ENCODE measurements at places on chromosomes 4 and X.

GRCh38 chrX:155215443-155216178 lies 649 bp upstream of the VBP1 start:
- no peak for DNase-seq

DNA sequence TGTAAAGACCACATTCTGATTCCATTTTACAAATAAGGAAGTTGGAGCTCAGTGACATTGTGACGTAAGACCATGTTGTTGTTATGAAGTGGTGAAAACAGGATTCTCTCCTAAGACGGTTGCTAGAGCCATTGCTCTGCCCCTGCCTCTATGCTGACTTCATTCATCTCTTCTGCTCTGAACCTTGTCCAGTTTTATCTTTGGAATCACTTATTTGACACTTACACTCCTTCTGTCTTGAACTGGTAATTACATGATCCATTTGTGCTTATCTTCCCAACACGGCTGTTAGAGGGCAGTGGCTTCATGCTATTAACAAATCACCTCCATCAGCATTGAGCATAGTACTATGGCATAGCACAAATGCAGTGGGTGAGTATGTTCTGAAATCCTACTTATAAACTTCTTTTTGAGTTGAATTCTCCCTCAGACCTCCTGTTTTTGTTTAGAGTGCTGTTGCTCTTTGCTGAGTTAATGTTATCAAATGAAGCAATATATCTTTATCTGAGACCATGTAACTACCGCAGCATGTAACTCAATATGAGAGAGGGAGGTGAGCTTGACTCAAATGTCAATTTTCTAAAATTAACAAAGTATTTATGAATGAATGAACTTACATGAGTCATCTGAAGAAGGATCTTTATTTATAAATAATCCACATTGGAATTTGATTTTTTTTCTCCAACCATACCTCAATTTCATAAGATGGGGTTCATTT lies 177.8 kb downstream of the RASL11B start:
- no peak for DNase-seq

DNA sequence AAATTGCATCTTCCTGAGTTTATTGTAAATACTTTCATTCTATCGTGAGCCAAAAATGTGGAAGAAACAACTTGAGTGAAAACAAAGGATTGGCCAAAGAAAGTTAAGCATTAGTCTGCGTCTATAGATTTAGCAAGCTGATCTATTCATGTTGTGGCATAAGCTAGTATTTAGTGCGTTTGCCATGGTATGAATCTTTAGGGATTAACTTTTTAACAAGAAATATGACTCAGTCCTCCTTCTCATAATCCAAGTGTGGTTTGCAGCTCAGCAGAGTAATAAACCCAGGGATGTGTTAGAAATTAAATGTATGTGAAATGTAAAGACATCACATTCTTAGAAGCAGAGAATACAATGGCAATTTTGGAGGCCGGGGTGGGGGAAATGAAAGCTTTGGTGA lies 1110.9 kb downstream of the NLGN4X start:
- no peak for DNase-seq

GRCh38 chr4:5839751-5840674 lies 52.9 kb downstream of the CRMP1 start:
- DNase-seq: peak; percentile 88

GRCh38 chr4:157045507-157046127 lies 30.3 kb upstream of the GLRB start:
- peak; percentile 20 for DNase-seq

- DNase-seq: no peak
Measured at GRCh38 chrX:19765628-19766027, 121.8 kb downstream of the SH3KBP1 start.

DNA sequence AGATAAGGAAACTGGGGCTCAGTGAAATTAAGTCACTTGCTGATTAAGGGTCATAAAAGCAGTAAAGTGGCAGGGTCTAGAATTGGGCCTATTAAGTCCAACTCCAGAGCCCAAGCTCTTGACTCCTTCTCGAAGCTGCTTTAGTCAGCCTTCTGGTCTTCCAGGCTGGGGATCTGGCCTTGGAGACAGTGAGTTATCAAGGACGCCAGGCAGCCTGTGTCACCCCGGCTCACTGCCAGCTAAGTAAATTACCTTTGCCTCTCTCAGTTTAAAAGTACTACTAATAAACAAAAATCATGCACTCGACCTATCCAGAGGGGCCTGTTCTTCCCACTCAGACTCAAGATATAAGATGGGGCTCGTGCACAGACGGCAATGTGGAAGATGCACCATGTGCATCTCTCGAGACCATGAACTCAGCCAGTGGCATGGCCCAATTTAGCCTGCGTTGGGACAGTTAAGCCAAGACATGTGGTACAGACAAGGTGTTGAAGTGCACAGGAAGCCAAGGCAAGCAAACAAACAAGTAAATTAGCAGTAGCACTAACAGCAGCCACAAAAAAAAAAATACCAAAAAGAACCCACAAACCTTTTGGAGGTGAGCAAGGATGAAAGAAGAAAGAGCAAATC lies 62.0 kb upstream of the MAP3K15 start:
- no peak for DNase-seq

DNA sequence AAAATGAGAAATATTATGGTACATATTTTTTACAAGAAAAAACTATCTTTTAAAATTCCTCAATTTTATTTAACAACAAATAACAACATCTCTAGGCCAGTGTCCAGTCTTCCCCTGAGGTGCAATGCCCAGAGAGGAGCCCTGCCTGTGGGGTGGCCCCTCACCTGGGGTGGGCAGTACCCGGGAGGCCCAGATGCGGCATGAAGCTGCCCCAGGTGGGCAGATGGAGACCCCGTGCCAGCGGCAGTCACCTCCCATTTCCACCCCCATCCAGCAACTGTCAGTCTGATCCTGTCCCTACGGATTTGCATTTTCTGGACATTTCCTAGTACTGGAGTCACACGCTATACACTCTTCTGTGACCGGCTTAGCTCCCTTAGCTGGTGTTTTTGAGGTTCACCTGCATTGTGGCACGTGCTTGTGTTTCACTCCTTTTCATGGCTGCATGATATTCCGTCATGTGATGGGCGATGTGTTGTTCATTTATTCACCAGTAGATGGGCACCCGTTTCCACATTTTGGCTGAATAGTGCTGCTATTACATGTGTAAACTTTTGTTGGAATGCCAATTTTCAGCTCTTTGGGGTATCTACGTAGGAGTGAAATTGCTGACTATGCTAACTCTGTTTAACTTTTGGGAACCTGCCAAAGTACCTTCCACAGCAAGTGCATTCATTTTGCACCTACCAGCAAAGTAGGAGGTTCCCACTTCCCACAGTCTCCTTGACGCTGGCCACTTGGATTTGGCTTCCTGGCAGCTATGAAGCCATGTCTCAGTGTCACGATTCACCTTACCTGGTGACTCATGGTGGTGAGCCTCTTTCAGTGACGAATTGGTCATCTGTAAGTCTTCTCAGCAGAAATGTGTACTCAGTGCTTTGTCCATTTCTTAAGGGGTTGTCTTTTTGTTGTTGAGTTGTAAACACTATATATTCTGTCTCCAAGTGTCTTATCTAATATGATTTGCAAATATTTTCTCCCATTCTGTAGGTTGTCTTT lies 11.7 kb upstream of the MAEA start:
- DNase-seq: no peak

DNA sequence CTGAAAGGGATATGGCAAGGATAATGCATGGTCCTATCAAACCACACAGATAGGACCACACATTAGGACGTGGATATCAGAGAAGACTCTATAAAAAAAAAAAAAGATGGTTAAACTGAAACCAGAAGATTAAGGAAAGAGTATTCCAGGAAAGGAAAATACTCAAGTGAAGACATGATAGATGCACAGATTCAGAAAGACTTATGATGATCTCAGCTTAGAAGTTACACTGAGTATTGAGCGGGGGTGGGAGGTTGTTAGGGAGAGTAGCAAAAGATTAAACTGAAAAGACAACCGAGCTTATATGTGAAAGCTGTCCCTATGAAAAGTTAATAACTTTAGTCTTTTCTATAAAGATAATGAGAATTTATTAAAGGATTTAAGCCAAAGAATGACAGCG lies 211.0 kb upstream of the EMCN start:
- DNase-seq: no peak

GRCh38 chr4:56410247-56411062 lies 23.2 kb upstream of the AASDH start:
- DNase-seq: peak; percentile 91

DNA sequence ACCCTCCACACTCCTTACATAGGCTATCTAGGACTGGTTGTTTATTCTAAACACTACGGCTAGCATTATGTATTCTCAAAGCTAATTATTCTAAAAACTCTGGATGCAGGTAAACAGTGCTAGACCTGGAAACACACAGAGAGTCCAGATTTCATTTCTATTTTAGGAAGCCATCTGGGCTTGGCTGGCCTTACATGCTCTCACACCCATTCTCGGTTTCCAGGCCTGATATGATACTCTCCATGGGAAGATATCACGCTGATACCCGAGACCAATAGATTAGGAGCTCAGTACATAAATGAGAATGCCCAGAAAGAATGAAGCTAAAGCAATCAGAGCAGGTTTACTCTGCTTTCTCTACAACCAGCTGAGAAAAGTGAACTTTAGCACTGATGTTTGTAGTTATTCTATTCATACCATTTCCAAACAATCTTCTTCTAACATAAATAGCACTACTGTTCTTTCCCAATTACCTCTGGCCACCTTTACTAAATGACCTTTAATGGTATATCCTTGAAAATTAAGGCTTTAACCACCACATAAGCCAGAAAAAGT lies 973.3 kb downstream of the PCDH18 start:
- no peak for DNase-seq

- no peak for DNase-seq
Measured at GRCh38 chr4:6425336-6425735, 47.1 kb downstream of the PPP2R2C start.

- DNase-seq: no peak
Measured at GRCh38 chr4:4185528-4185927, 41.2 kb downstream of the OTOP1 start.

DNA sequence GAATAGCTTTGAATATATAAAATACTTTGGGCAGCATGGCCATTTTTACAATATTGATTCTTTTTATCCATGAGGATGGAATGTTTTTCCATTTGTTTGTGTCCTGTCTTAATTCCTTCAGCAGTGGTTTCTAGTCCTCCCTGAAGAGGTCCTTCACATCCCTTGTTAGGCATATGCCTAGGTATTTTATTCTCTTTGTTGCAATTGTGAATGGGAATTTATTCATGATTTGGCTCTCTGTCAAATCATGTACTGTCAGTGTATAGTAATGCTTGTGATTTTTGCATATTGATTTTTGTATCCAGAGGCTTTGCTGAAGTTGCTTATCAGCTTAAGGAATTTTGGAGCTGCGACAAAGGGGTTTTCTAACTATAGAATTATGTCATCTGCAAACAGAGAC lies 18.5 kb downstream of the UGT2B15 start:
- DNase-seq: no peak

- DNase-seq: peak; percentile 34
Measured at GRCh38 chr4:121370729-121371325, 10.0 kb downstream of the QRFPR start.

DNA sequence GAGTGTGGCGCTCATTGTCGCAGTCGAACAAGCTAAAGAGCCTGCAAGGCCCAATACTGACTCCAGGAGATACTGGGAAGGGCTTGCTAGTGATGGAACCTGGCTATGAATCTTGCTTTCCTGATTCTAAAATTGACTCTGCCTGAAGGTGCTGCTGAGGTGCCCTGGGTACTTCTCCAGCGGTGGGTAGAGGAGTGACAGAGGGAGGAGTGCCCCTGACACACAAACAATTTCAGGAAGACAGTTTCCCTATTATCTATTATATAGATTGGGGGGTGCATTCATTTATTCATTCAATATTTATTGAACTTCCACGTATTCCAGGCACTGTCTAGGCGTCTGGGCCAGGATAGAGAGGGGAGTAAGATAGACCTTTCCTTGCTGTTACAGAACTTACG lies 339.2 kb upstream of the GATB start:
- no peak for DNase-seq

- no peak for DNase-seq
Measured at GRCh38 chr4:7197910-7198309, 5.6 kb downstream of the SORCS2 start.

- no peak for DNase-seq
Measured at GRCh38 chr4:65893957-65894755, 223.9 kb upstream of the EPHA5 start.

GRCh38 chrX:43706786-43707370 lies 50.8 kb downstream of the MAOA start:
- no peak for DNase-seq

DNA sequence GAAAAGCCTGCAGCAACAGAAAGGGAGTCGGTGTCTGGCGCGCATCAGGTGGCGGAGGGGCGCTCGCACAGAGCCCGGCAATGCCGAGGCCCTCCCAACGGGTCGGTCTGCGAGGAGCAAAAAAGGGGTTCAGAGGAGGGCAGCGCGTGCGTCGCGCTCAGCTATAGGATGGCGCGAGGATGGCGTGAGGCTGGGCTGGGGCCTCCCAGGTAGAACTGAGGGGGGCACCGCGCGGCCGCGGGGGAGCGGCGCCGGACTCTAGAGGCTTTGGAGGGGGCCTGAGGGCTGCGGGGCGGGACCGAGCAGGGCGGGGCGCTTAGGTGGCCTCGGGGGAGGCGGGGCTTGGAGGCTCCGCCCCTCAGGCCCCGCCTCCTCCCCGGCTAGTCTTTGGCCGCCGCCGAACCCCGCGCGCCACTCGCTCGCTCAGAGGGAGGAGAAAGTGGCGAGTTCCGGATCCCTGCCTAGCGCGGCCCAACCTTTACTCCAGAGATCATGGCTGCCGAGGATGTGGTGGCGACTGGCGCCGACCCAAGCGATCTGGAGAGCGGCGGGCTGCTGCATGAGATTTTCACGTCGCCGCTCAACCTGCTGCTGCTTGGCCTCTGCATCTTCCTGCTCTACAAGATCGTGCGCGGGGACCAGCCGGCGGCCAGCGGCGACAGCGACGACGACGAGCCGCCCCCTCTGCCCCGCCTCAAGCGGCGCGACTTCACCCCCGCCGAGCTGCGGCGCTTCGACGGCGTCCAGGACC lies at the start of gene PGRMC1:
Gene PGRMC1, plus strand, starts transcription at position 414 of the 751 bp plus-strand sequence. Its CDS starts 79 bp downstream, at position 493.
- DNase-seq: peak; percentile 82

DNA sequence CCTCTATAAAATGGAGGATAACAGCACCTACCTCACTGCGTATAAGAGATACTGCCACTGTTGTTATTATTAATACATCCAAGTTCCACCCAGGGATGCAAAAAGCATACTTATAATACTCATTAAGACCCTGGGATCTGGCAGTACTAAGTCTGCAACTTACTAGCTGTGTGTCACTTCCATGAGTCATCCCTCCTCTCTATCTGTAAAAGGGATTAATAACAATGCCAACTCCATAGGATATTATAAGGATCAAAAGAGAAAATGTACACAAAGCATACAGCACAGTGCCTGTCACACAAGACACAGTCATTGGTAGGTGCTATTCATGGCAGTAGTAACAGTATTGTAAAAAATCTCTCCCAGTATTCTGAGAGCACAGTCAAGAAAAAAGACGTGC lies 216.7 kb downstream of the HS6ST2 start:
- DNase-seq: no peak

DNA sequence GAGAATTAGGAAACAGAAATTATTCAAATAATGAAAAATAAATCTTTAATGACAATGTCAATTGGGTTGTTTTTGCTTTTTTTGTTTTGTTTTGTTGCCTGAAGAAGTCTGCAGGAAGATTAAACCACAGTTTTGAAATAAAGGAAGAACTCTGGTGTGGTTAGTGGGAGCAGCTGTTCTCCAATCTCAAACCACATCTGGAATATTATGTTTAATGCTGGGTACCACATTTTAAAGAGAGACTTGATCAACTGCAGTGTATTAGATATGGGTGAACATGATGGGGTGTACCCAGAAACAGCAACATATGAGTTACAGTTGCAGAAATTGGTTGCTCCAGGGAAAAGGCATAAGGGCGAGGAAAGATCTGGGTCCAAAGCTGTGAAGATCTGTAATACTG lies 171.2 kb upstream of the RPL34 start:
- DNase-seq: no peak

GRCh38 chrX:24378706-24379105 lies 18.3 kb downstream of the SUPT20HL1 start:
- no peak for DNase-seq

All from right hindlimb (tissue), 1 donor.